ENCODE measurements at places on chromosomes 4 and X.

DNA sequence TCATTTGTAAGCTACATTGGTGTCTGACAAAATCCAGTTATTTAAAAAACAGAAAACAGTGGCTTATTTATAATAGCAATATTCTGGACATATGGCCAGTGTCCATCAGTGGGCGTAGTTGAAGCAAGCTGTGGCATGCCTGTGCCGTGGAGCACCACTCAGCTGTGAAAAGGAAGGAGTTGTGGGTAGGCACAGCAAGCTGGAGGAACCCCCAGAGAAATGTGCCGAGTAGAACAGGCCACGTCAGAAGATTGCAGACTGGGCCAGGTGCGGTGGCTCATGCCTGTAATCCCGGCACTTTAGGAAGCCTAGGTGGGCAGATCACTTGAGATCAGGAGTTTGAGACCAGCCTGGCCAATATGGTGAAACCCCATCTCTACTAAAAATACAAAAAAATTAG, 102.4 kb downstream of the GPR143 start:
- no peak for DNase-seq

DNA sequence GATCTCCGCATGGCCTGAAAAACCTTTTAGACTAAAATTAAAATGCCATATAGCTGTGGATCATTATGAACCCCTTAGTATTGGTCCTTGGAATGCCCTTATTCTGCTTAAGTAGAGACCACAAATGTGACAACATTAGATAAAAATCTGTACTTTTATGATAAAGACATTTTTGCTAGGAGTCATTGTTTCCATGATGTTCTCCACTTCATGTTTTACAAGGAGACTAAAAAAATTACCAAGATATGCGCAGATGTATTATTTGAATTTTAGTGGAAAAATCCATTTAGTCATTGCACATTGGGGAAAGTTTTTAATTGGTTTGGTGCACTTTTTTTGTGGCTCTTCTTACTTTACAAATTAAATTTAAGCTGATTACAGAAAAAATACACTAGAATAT, 85.1 kb upstream of the HPRT1 start:
- DNase-seq = no peak

DNA sequence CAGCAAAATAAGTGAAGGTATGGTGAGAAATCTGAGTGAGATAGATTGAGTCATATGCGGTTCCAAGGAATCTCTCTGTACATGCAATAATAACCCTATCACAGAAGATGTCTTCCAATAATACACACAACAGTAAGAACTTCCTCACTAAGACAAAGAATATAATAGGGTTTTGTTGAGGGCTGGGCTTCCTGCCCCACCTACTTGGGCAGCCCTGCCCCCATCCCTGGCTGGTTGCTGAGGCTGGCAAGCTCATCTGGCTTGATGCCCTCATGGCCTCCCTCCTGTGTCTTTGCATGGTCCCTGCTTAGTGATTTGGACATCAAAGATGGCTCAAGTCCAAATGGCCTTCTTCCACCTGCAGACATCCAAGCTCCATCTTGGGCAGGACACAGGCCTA, 2.7 kb downstream of the GEMIN8 start:
- DNase-seq = no peak

DNA sequence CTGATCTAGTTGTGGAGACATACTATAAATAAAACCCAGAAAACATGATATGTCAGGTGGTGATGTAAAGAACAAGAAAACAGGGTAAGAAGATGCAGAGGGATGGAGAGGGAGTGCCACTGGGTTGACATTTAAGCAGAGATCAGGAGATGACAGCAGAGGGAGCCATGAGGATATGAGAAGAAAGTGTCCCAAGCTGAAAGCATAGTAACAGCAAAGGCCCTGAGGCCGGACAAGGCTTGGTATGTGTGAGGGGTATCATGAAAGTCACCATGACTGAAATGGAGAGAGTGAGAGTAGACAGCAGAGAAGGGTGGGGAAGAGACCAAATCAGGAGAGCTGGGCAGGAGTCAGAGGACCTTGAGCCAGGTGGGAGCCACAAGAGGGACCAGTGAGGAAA, 3.4 kb downstream of the GPKOW start:
- DNase-seq = no peak

DNA sequence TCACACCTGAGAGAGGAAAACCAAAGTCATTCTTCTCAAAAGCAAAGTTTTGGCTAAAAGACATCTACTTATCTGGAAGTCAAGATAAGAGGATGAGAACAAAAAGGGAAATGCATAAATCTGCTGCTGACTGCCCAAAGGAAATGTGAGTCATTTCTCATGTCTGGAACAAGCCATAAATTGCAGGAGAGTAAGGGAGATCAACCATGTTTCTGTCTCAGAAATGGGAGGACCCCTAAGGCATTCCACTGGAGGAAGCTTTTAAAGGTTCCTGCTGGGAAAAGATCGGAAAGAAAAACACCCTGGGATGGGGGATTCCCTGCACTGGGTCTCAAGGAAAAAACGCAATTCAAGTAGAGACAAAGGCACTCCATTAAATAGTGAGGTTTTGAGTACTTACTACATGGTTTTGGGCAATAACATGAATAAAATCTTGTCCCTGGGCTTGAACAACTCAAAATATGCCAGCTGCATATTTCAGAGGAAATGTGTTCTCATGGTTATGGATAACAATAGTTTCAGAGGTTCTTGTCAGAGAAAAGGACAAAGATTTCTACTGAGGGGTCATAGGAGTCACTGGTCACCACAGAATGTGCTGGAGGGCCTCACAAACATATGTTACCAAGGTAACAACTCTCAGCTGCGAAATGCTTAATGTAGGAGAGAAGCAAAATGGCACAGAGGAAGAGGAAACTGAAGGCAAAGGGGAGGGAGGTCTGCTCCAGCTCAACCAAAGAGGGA, 19.3 kb downstream of the GPR143 start:
- DNase-seq = no peak

DNA sequence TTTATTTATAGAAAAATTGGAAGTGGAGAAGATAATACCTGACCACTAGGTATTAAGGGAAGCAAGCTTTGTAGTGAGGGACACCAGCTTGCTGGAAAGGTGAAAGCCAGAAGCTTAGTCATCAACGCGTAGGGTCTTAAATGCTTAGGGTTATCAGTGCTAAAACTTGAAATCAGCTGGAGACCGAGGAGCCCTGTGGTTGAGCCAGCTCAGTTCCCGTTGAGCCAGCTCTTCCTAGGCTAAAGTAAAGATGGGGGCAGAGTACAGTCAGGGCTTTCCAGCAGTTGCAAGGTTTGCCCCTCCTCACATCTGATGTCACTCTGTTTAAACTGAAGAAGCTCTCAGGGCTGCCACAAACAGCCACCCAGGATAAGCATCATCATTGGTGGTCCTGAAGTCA, 240.7 kb downstream of the DCLK2 start:
- DNase-seq = no peak

DNA sequence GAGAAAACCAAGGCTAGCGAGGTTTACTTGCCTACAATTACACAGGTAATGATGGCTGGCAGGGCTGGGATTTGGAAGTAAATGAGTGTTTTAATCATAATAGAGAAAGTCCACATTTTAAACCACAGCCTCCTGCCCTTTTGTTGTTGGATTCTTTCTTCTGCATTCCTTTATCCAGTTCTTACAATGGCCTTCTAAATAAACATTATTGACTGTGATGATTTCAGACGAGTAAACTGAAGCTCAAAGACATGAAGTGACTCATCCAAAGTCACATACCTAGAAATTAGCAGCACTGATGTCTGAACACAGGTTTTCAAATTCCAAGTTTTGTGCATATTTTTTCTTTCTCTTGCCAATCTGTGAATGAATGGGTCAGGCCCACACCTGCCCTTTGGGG, 51.2 kb upstream of the C1QTNF7 start:
- DNase-seq = no peak

DNA sequence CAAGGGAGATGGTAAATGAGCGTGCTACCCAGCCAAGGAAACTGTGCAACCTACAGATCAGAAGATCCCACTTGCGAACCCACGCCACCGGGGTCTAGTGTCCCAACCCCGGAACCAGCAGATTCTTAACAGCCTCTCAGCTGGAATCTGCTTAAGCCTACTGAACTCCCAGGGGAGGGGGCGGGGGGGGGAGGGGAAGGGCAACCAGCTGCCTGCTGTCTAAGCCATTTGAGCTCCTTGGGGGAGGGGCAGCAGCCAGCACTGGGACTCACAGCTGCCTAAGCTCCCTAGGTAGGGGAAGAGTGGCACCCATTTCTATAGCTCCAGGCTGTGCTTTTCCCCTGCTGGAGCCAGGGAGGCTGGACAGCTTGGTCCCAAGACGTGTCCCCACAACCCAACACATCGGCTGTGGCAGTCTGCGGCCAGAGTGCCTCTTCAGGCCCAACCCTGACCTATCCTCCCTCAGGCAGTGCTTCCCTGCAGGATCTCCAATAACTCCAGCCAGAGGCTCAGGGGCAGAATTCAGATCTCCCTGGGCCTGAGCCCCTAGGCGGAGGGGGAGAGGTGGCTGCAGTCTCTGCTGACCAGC, 289.2 kb downstream of the LDB2 start:
- DNase-seq = no peak

GRCh38 chr4:865572-865971, 39.6 kb upstream of the CPLX1 start:
- no peak for DNase-seq

- no peak for DNase-seq
These were observed 39.7 kb downstream of the PTPN13 start for GRCh38 chr4:86633854-86634253.

DNA sequence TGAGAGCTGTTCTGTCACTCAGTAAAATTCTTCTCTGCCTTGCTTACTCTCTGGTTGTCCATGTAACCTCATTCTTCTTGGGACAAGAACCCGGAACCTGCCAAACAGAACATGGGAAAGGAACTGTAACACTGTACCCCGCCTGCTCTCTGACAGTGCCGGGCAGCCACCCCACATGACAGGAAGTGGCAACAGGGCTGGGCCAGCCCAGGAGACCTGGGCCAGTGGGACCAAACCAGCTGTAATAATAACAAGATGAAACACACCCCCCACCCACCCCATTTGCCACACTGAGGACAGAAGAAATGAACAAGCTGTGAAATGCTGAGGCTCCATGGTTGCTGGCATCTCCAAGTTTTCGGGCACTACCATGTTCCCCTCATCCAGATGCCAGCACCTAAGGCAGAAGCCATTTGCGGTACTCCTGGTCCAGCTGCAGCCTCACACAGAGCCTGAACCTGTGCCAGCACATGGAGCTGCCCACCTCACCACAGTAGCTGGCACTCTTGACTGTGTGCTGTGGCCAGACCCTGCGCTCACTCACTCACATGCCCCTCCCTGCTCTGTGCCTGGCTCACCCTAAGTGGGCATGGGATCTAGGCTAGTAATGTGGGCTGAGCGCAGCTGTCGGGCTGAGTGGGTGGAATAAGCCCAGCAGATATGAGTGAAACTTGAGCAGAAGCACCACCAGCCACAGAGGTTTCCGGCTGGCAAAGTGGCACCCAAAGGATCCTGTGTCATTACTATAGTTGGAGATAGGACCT, 126.2 kb upstream of the UGT8 start:
- DNase-seq = no peak

DNA sequence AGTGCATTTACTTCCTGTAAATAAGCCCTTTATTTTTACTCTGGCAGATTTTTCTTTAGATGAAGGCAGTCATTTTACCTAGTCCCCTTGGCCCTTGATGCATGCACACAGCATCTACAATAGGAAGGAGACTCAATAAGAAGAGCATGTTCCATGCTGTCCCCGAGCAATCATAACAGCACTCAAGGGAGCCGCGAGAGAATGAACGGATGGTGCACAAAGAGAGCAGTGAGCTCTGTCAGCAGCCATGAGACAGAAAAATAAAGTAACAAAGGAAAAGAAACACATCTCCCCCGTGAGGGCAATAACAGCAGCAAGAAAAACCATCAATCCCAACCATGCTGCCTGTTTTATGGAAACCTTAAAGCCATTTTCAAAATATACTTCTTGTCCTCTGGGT, 11.9 kb downstream of the SMIM31 start:
- no peak for DNase-seq

- DNase-seq = no peak
These were observed 362.0 kb downstream of the CBLL2 start for GRCh38 chrX:22634751-22635150.

- no peak for DNase-seq
These were observed 108.6 kb downstream of the ARHGAP6 start for GRCh38 chrX:11557120-11557519.

DNA sequence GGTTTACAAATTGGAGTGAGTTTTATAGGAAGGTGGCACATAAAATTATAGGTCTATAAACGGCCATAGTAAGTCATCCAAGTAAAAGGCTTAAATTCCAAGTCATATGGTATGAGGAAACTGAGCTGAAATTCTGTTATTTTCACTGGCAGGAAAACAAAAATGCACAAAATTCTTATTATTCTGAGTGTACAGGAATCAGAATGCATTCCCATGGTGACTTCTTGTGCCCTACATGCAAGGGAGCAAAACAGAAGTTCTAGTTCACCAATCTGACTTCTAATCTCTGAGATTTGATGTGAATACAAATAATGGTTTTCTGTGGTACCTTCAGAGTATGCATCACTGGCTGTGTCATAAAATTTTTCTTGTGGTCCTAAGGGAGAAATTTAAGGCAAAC, 102.9 kb downstream of the CLCN4 start:
- no peak for DNase-seq

GRCh38 chr4:69689599-69689998, 36.6 kb upstream of the UGT2A1 start:
- no peak for DNase-seq

- peak; percentile 38 for DNase-seq
These were observed 20.2 kb downstream of the SYAP1 start for GRCh38 chrX:16739574-16739973.

DNA sequence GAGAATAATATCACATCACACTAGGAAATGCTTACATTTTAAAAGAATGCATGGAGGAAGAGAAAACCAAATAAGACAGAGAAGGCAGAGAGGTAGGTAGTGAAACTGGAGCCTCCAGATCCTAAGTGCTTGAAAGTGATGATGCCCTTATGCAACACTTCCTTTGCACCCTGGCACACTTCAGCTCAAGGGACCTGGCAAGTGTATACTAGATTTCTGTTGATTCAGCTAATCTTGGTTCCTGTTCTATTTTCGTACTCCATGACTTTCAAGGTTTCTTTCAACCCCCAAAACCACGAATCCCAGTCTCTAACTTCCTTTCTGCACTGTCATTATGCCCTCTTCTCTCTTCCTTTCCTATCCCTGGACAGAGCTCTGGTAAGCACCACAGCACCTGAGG, 36.9 kb upstream of the SH3KBP1 start:
- peak; percentile 9 for DNase-seq

DNA sequence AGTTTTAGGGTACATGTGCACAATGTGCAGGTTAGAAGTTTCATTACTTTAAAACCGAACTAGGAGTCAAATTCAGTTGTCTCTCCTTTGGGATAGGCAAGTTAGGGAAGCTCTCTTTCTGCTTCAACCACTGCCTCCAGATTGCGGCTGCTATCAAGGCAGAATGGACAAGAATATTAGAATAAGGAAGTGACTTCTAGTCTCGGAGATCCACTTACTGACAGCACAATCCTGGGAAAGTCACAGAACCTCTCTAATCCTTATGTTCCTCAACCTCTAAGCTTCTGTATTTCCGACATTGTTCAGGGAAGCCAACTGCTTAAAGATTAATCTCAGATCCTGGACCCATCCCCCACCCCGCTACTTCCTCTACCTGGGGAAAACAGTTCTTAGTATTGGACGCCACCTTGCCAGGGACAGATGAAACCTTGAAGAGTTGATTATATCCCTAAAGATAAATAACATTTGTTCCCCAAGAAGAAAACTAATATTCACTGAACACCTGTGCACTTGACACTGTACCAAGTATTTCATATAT, 2.1 kb downstream of the NUP62CL start:
- no peak for DNase-seq

All from HL-60 (cell line).